B cell (primary cell): ENCODE measurements at places on chromosomes 11 and 22.

DNA sequence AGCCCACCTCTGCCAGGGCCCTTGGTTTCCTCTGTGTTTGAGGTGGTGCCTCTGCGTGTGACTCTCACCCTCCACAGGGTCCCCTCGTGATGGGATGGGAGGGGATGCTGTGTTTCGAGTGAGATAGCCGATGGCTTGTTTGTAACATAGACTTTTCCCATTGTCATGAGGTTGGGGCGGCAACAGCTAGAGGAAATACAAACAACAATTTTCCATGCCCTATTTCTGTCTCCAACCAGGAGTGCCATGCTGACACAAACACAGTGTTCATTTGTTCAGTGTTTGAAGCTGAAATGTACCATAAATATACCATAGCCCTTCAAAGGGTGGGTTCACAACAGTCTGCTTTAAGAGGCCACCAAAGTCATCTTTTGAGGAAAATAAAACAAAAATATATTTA is 19.5 kb upstream of the NAV2 start:
- H3K4me1 ChIP-seq = no peaks in the 10 kb centered on the region
- H3K27me3 ChIP-seq = no peaks in the 10 kb centered on the region

GRCh38 chr22:19287889-19288288 is 3.6 kb downstream of the CLTCL1 start:
- H3K27ac ChIP-seq = no peak overlapping the region
- peaks cover 15% of the 10 kb centered on the region for H3K4me1 ChIP-seq
- H3K27me3 ChIP-seq = peaks cover 7% of the 10 kb centered on the region
- no peak for DNase-seq
- no peak overlapping the region for H3K4me3 ChIP-seq
- H3K36me3 ChIP-seq = no peaks in the 10 kb centered on the region

DNA sequence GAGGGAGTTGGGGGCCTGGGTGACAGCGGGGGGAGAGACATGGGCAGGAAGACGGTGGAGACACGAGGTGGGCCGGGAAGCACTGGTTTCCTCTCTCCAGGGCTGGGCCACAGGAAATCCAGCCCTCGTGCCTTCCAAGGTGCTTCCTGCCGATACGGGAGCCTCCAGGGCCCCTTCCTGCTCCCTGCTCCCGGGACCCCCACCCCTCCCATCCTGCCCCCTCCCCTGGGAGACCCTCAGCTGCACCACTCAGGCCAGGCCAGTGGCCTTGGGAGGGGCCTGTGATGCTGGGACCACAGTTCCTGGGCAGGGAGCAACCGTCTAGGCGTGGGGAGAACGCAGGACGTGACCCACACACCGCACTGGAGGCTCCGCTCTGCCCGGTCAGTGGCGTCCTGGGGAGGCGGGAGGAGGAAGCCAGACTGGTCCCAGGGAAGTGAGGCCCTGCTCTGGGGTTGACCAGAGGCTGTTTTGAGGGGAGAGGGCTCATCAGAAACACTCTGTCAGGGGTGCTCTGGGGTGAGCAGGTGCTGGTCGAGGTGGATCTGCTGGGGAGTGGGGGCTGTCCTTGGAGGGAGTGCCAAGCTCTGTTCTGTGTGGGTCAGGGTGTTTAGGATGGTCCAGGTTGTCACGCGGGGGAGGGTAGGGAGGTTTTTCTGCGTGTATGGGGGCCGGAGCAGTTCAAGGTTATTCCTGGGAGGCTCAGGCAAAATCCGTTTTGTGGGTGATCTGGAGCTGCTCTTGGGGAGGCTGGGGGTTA is at the start of gene SHANK3:
Gene SHANK3 (plus strand): TSS at position 353 of the 760 bp plus-strand sequence.
- DNase-seq = no peak
- H3K4me3 ChIP-seq = peak within 1 kb of the TSS; percentile 26
- no peak within 1 kb of the TSS for H3K27ac ChIP-seq
- no peaks in the 10 kb centered on the region for H3K36me3 ChIP-seq
- peaks cover 25% of the 10 kb centered on the region for H3K4me1 ChIP-seq

- no peak overlapping the region for H3K27ac ChIP-seq
- no peak for DNase-seq
- H3K36me3 ChIP-seq = no peaks in the 10 kb centered on the region
- H3K27me3 ChIP-seq = no peaks in the 10 kb centered on the region
Measured at GRCh38 chr11:67384851-67385366, 6.9 kb upstream of the RAD9A start.

GRCh38 chr22:36593215-36593614 is 64.2 kb upstream of the EIF3D start:
- no peaks in the 10 kb centered on the region for H3K4me1 ChIP-seq
- no peak overlapping the region for H3K27ac ChIP-seq
- H3K27me3 ChIP-seq = peaks cover 6% of the 10 kb centered on the region
- DNase-seq = no peak
